Amniotic stem cell (primary cell): ENCODE measurements at places on chromosomes 13 and 19.

- DNase-seq: no peak
These were observed 420 bp upstream of the FSD1 start for GRCh38 chr19:4303819-4304537.

DNA sequence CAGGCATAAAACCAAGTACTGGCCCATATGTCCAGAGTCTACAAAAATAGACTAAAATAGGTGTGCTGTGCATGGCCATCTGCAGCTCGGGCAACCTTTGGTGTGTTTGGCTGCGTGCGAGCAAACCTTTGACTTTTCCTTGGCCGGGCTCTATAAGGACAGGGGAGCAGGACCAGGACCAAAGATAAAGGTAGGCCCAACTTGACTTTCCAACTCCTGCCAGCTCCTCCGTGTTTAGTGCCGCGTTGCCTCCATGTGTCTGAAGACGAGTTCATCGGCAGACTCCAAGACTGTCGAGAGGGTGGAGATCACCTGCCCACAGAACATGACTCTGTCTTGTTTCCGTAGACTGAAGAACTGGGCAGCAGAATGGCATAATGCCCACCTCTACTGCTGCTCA is 375.5 kb downstream of the IRS2 start:
- no peak for DNase-seq

DNA sequence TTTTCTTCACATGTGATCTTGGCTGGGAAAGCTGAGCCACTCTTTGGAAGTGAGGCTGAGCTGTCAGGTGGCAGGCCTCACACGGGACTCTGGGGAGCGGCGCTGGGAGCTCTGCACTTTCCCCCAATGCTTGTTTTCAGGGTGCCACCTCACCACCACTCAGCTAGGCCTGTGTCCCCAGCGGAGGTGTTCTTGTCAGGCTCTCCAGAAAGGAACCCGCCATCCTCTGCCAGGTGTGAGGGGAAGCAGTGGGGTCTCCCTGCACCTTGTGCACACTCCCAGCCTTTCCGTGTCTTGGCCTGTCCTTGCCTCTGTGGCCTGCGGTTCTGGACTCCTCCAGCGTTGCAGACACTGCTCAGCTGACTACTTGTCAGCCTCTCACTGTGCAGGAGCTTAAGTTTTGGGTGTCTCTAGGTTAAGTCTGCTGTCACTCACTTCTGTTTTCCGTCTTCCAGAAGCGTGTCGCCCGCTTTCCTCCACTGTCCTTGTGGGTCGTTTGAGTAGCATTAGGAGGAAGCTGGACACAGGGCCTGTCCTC is 51.9 kb downstream of the GGACT start:
- DNase-seq: no peak

DNA sequence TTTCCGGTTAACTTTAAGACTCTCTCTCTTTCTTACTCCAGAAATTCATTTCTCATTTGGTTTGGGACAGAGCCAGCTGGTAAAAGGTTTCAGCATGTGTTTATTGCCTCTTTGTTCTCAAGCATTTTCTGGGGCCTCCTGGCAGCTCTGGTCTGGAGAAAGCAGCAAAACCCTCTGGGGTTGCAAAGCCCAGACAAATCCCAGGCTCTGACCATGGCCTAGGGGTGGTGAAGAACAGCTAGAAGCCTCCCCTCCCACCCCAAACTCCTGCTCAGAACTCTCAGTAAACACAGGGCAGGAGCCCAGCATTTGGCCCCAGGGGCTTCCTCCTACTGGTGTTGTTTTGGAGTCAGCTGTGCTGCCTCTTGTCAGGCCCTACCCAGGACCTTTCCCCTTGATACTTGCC is 124.2 kb upstream of the SERP2 start:
- no peak for DNase-seq

DNA sequence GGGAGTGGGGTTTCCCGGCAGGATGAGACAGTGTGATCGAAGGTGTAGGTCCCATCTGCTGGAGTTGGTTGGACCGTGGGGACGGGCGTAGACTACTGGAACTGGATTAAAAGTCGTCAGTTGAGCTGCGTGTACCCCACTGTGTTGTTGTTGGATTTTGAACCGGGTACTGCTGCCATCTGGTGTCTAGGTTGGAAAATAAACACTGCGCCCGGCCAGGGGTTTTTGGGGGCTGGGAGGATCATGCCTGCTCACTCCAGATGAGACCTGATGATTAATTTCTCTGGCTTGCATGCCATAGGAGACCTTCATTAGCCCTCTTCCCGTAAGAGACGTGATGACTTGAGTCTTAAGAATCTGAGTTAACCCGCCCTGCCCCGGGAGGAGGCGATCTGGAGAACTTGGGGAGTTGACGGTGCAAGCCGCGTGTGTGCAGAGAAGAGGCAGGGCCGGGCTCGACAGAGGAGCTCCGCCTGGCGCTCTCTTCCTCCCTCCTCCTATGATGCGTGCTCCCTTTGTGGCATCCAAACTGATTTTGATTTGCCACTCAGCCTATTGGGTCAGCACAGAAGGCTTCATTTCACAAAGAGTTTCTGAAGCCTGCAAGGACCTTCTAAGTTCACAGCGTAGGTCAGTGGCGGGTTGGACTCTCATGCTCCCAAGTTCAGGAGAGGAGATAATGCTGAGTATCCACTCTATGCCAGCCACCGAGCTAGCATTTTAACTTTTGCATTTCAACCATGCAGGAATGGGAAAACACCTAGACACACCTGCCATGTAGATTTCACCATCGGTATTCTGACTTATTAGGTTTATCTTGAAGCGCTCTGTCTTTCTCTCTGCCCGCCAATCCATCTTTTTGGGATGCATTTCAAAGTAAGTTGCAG is 2.7 kb downstream of the UHRF1 start:
- DNase-seq: peak; percentile 99

DNA sequence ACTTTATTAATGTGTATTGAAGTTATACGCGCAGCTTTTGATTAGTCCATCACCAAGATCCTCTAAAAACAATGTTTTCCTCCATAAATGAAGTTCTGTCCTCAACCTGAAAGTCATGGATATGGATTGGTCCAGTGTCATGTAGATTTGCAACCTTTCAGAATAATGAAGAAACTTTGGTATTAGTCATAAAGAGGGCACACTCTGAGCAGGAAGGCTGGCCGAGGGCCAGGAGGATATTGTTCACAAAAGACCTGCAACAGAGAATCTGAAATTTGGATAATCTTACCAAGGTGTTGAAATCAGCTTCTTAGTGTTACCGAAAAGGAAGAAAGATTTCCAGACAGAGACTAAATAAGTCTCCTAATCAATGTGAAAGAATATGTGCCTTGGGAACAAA is 20.7 kb downstream of the CLDN10 start:
- DNase-seq: no peak

DNA sequence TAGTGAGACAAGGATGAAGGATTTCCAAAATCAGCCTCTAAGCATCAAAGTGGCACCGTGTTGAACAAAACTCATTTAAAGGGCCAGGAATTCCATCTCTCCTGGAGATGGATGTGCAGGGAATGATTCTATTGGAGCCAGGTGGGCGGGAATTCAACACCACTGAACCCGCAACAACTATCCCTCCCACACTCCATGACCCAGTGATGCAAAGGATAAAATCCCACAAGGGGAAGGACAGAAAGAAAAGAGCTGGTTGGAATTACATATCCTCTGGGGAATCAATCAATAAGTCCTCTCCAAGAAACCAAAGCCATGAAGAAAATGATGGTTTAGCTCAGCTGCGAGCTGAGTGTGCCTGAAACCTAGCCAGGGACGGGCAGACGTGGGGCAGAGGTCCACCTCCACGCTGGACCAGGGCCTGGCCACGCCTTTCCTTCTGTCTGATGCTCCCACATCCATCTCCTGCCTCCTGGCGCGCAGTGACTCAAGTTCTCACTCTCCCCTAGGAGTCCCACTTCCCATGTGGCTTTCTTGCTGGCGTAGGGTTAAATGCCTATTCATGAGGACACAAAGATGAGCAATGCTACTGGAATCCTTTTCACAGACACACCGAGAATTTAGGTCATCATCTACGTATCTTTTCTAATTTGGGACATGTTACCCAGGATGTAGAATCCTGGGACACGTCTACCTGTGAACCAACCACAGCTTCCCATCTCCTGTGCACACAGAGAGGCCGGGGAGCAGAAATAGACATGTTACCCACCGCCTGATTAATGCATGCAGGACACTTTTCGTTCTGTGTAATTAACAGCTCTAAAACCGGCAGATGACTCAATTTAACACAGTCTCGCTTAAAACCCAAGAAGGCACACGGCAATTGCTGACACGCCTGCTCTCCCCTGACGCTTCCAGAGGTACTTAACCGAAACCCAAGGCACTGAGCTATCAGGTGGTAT is 48.6 kb downstream of the PEPD start:
- DNase-seq: peak; percentile 48

DNA sequence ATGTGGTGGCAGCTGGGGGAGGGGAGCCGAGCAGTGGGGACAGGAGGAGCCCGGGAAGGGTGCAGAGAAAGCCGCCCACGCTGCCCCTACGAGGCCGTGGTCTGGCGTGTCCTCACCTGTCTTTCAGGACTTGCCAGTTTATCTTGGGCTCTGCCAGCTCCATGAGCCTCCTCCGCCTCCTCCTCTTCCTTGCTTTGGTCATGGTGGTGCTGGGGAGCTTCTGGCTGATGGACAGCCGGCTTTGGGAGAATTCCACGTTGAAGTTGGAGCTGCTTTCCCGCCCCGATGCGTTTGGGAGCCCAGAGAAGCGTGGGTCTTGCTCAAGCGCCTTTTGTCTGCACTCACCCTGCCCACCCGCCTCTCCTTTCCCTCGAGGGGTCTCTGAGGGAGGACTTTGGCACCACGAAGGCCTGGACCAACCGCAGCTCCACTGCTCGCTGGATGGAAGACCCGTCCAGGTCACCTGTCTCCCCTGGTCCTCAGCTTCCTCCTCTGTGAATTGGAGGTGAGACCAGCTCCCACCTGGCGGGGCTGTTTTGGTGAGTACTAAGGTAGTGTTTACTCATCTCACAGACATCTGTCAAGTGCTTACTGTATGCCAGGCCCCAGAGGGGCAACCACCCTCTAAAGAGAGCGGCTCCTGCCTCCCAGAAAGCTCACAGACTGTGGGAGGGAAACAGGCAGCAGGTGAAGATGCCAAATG is 29.7 kb upstream of the MIER2 start:
- no peak for DNase-seq

GRCh38 chr13:47564041-47564440 is 437.0 kb downstream of the SUCLA2 start:
- DNase-seq: no peak

- DNase-seq: no peak
These were observed 406.7 kb upstream of the ZNF507 start for GRCh38 chr19:31938675-31939074.

- no peak for DNase-seq
These were observed 7.5 kb upstream of the LRP3 start for GRCh38 chr19:33186431-33187182.

DNA sequence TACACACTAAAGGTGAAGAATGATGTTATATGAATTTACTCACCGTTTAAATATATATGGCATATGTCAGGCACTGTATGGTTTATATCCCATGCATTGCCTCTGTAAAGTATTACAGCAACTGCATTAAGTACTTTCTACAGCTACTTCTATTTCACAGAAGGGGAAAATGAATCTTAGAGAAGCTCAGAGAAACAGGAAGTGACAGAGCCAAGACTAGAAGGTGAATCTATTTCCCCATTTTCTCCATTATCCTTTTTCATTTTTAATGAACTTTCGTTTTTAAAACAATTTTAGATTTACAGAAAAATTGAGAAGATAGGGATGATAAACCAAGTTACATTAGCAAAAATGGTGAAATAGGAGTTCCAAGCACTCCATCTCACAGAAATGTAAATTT is 863.3 kb downstream of the UQCRFS1 start:
- no peak for DNase-seq

GRCh38 chr13:36769545-36769944 is 49.5 kb upstream of the RFXAP start:
- no peak for DNase-seq

GRCh38 chr13:79225487-79226232 is 180.4 kb downstream of the RBM26 start:
- DNase-seq: no peak
